ENCODE measurements at places on chromosomes 12 and 14.

- DNase-seq = peak; percentile 68
These were observed 508.6 kb downstream of the FLRT2 start for GRCh38 chr14:86038387-86039042.

DNA sequence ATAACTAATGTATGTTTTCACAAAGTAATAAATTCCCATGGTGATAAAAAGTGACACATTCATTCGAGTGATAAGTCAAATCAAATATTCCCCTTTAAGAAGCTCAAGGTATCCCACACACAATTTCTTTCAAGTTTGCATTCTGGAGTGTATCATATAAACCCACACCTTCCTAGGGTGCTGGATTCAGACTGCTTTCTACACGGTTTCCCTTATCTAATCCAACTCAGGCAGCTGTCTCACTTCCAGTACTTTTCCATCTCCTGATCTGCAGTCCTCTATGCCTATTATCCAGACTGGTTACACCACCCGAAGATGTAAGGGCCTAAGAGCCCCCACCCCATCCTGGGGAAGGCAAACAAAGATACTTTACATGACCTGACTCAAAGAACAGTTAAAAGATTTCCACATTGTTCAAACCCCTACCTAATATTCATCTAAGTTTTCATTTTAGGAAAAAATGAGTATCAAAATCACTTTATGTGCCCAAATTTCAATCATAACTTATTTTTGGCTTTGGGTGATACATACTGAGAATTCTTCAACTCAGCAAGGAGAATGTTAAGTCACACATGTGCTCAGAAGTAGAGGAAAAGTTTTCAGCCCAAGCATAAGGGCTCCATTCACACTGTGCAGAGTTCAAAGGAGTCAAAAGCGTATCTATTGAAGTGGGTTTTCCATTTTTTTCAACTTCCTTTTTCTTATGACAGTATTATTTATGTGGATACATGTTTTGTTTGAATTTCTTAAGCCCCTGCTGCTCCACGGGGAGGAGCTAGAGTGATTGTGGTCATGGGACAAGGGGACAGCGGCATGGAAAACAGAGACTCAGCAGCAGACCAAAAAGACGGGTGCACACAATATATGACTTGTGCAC lies 41.8 kb downstream of the CORO1C start:
- DNase-seq = peak; percentile 82

DNA sequence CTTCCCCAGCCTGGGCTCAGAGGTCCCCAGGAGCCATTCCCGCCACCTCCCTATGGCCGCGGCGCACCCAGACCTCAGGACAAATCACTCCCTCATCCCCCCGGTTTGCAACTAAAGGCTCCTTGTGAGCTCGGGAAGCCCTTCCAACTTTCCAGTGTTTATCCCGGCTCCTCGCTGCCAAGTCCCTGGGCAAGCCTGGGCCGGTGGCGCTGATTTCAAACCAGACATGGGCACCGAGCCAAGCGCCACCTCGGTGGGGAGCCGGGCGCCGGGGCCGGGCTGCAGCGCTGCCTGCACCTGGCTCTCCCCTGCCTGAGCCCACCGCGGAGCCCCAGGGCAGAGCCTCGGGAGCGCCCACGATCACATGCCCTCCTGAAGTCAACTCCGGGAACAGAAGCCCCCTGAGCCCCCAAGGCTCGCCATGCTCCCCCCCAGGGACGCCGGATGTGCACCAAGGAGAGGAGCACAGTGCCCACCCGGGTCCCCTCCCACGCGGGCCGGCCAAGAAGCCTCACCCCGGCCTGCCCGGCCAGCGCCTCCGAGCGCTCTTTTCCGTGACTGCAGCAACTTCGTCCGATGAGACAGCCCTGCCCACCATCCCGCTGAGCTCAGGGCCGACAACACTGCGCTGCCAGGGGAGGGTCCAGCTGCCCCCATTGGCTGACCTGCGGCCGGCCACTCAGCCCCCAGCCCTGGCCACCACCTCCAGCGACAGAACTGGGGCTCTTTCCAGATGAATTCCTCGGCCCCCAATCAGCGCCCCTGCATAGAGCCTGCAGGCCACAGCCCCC lies 50.0 kb downstream of the NCOR2 start:
- peak; percentile 40 for DNase-seq

DNA sequence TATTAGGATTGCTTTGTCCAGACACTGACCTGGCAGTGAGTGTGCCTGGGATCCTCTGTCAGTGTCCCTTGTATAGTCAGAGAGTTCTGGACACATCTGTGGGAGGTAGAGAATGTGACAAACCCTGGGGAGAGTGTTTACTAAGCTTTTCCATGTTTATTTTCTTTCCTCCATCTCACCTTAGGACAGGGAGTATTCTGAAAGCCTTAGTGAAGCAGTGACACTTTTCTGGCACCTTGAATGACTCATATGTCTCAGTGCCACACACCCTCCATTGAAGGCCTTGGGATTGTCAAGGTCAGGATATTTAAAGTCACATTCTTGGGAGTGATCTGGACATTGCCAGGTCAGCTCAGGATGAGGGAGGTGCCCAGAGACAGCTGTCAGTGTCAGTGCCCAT lies 34.9 kb upstream of the CTDSP2 start:
- no peak for DNase-seq

GRCh38 chr12:58452546-58452945 lies 467.8 kb downstream of the LRIG3 start:
- DNase-seq = peak; percentile 33

- no peak for DNase-seq
These were observed 111.9 kb downstream of the LRFN5 start for GRCh38 chr14:41718477-41719166.

GRCh38 chr12:43835264-43835655 lies 621 bp upstream of the TMEM117 start:
- DNase-seq = peak; percentile 8

DNA sequence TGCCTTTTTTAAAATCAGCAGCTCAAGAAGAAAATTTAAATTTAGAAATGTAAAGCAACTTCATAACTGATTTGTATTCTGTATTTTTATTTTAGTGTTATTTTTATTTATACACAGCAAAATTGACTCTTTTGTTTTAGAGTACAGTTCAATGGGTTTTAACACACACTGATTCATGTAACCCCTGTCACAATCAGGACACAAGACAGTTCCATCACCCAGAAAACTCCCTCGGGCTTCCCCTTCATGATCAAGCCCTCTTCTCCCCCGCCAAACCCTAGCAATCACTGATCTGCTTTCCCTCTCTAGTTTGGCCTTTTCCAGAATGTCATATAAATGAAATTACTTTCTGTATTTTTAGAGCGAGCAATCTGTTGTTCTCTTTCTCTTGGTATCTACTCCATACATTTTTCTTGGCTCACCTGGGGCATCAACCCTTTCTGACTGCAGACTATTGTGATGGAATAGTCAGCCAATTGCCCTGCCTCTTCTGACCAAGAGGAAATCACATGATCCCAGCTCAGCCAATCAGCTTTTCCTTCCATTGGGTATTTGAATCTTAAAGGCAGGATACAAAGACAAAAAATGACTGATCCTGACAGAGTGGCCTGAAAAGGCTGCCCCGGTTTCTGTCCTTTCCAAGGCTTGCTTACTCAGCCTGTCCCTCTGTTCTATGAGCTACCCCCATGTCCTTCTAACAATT lies 5.3 kb downstream of the SLC5A8 start:
- DNase-seq = no peak

DNA sequence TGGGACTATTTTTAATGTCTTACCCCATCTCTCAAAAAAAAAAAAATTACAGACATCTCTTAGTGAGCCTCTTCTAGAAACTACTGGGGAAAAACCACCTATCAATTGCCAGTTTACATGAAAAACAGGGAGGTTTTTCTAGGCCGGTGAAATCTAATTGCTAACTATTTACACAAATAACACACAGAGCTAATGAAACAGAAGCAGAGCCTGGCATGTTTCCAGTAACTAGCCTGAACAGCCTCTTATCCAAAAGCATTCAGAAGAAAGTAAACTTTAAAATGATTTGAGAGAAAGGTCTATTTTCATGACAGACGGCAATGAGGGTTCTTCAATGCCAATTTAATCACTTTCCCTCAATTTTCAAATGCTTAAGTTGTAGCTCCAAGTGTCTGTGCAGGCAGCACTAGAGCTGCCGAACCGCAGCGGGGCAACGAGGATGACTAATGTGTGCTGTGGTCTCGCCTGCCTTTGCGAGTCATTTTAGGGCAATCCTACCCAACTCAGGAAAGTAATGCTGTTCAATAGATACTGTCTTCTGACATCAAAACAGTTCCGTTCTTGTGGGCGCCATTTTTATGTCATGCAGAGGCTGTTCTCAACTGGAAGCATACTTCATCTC lies 84.6 kb downstream of the SETD3 start:
- DNase-seq = peak; percentile 62

GRCh38 chr14:106209755-106210154 lies 683.4 kb downstream of the TMEM121 start:
- no peak for DNase-seq

GRCh38 chr12:31506515-31507306 lies 84.2 kb downstream of the DENND5B start:
- DNase-seq = peak; percentile 92

DNA sequence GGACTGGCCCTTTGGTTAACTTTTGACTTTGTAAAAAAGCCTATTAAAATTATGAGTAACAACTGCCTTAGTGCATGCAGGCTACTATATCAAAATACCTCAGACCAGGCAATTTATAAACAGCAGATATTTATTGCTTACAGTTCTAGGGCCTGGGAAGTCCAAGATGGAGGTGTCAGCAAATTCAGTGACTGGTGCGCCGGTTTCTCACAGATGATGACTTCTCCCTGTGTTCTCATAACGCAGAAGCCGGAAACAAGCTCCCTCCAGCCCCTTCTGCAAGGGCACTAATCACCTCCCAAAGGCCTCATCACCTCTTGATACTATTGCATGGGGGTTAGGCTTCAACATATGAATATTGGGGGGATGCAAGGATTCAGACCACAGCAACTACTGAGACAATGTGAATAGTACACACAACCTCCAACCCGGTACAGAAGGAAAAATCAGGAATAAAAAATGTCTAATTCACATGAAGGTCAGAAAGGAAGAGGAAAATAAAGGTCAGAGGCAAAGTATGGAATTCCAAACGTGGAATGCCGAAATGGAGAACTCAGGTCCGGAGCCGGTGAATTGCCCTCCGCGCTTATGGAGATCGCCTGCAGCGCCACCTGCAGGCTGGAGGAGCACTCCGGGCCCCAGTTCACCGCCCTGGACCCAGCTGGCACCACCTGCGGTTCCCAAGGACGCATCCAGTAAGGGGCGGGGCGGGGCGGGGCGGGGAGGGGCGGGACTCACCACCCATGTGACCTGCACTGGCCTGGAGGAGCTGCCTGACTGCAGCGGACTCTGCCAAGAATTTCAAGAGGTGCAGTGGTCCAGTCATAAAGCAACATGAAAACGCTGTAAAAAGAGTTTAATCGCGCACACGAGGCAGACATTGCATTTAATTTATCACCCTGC lies 203.4 kb downstream of the KIF26A start:
- no peak for DNase-seq

DNA sequence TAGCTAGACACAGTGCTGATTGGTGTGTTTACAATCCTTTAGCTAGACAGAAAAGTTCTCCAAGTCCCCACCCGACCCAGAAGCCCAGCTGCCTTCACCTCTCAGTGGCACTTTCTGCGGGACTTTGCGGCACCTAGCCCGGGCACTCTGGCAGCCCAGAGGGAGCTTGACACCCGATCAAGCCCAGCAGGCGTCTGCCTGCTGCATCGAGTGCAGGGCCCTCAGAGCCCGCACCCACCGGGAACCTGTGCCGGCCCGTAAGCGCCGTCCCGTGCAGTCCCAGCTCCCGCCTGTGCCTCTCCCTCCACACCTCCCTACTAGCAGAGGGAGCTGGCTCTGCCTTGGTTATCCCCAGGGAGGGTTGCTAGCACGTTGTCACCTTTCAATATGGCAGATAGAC lies 631.0 kb upstream of the STXBP6 start:
- DNase-seq = no peak

- DNase-seq = peak; percentile 82
These were observed 494.3 kb upstream of the ATXN7L3B start for GRCh38 chr12:74043343-74043742.

- DNase-seq = no peak
These were observed 83.2 kb downstream of the ITPK1 start for GRCh38 chr14:93032421-93032936.

- DNase-seq = no peak
These were observed 130.2 kb upstream of the EEA1 start for GRCh38 chr12:93059288-93059687.

- no peak for DNase-seq
These were observed 170.0 kb upstream of the RMST start for GRCh38 chr12:97292588-97292987.

- no peak for DNase-seq
These were observed 1.4 kb upstream of the SLC8A3 start for GRCh38 chr14:70190156-70190555.

GRCh38 chr14:22315336-22315735 lies 273.7 kb downstream of the DAD1 start:
- DNase-seq = no peak

- DNase-seq = no peak
These were observed 4.7 kb downstream of the FGD6 start for GRCh38 chr12:95212586-95212985.

Measured in amniotic epithelial cell (primary cell).